NCI-H345 (cell line): ENCODE measurements at places on chromosomes 6 and 20.

DNA sequence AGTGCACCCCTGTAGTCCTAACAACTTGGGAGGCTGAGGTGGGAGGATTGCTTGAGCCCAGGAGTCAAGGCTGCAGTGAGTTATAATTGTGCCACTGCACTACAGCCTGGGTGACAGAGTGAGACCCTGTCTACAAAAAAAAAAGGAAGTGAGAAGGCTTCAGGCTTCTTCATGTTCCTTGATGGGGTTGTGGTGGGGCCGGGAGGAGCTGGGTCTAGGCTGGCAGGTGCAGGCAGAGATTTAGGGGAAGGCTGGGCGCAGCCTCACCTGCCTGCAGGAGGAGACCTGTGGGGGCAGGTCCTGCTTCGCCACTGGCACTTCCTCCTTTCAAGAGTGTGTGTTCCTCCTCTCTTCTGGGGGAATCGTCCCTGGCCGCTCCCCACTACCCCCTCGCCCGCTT lies 63.9 kb downstream of the CHMP4B start:
- DNase-seq, result no peak

GRCh38 chr6:112563368-112563767 lies 216.2 kb downstream of the RFPL4B start:
- DNase-seq, result no peak

DNA sequence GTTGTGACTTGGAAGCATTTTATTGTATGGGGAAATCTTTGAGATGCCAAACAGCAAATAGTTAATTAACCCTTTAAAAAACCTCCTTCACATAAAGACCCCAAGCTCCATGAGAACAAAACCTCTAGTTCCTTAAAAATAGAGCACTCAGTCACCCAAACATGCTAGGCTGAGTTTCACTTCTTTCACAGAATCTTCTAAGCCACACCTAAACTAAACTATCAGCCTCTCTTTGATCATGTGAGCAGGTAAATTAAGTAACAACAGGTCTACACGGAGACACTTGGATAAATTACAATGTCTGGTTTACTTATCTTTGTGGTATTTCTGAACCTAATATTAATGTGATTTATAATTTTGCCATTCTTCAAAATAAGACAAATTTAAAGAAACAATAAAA lies 205.2 kb upstream of the MARCKS start:
- DNase-seq, result no peak

DNA sequence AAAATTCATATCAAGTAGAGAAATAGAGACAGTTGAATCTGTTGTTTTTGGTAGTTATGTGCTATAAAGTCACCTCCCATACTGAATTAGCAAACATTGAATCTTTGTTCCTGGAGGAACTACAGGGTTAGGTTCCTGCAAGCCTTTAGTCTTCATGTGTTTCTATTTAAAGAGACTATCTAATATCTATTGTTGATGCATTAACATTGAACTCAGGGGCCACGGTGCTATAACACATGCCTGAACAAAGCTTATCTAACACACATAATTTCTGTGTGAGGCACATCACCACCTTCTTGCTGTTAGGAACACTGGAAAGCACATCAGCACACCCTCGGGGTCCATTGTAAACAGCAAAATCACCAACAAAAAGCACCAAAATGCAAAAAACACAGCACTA lies 21.2 kb downstream of the ARFGEF2 start:
- no peak for DNase-seq

DNA sequence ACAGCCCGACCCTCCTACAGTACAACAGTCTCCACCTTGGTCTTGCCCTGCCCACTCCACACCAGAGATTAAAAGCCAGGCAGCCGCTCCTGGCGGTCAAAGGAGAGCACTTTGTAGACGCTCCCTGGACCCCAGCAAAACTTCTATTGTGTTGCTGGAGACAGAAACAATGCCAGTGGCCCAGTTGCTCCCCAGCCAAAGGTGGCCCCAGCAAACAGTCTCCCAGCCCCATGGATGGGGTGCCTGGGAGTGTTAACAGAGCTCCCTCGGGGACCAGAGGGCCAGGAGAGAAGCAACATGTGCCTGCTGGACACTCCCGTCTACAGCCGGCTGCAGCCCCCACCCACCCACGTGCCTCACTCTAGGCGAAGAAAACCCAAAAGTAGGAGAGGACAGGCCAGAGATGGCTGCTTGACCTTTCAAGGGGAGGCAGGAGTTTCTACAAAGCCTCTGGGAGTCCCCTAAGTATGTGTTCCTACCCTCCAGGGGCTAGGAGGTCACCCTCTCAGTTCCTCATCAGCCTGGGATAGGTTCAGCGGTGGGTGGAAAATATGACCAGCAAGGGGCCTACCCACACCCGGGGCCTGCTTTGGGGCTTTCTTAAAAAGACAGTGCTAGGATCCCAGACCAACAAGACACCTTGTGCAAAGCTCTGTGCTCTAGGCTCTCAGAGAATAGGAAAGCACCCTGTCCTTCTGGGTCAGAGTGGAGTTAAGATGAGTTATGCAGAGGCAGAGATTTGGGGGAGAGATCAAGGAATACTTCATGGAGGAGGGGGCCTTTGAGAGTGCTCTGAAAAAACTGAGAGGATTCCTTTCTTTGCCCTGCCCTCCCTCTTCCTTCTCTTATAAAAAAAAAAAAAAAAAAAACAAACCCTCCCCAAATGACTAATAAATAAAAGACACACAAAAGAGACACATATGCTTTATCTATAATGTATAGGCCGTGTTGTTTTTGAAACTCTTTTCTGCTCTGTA lies 19.0 kb upstream of the PREX1 start:
- no peak for DNase-seq

DNA sequence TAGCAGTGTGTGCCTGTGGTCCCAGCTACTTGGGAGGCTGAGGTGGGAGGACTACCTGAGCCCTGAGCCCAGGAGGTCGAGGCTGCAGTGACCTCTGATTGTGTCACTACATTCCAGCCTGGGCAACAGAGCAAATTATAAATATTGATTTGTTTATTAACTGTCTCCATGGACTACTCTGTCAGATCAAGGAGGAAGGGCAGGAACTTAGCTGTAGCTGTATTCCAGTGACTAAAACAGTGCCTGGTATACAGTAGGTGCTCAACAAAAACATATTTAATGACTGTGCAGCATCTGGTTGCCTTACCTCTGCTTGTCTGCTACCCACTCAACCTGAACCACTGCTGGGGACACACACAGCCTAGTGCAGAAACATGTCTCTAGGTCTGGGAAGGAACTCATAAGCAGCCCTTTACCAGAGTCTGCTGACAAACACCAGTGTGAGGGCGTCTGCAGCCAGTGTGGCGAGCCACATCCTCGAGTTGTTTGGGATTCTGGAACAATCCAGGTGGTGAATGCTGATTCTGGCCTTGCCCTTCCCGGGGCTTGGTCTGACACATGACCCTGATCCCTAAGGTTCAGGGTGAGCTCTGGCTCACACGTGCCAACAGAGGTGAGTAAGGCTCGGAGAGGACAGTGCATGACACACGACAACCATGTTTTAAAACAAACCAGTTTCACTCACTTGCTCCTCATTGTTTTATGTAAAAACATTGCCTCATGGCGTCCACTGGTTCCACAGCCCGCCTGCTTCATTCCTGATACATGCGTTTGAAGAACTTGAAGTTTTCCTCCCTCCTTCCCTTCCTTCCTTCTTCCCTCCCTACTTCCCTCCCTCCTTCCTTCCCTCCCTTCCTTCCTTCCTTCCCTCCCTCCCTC lies 117.9 kb upstream of the ZNF217 start:
- no peak for DNase-seq

DNA sequence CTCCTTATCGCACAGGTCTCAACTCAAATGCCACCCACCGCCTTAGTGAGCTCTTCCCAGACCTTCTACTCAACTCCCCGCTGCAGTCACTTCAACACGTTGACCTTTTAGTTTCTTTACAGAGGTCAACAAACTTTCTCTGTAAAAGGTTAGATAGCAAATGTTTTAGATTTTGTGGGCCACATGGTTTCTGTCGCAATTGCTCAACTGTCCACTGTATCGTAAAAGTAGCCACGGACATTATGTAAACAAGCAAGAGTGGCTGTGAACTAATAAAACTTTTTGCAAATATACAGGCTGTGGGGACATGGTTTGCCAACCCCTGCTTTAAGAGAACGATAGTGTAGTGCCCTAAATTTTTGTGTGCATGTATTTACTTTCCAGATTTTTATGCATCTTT lies 247.6 kb upstream of the TSHZ2 start:
- DNase-seq, result no peak

DNA sequence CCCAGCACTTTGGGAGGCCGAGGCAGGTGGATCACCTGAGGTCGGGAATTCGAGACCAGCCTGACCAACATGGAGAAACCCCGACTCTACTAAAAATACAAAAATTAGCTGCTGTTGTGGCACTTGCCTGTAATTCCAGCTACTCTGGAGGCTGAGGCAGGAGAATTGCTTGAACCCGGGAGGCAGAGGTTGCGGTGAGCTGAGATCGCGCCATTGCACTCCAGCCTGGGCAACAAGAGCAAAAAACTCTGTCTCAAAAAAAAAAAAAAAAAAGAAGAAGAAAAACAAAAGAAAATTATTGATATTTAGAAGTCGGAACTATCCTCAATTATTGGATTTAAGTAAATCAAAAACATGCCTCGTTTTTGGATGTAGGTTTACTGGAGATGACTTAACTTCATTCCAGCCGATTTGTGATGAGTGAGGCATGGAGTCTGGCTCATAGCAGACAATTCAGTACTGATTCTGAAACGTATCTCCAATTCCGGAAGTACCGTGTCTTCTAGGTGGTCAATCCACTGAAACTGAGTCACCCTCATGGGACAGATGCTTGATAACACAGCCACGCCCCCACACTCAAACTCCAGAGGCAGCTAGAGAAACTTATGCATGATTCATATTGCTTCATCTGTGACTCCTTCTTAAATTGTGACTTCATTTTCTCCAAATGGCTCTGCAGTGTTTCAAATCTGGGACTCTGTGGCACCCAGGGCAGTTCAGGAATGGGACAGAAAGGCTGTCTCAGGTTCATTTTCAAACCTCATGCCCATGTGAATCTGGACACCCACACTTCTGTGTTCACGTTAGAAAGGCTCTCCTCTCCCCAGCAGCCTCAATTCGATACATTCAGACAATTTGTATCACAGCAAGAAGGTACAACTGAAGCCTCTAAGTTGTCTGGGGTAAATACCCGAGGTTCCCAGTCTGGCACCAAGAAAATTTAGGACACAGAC lies 110.4 kb upstream of the ARMC2 start:
- no peak for DNase-seq

- no peak for DNase-seq
Observed at GRCh38 chr6:142870787-142871415, 74.1 kb downstream of the HIVEP2 start.

DNA sequence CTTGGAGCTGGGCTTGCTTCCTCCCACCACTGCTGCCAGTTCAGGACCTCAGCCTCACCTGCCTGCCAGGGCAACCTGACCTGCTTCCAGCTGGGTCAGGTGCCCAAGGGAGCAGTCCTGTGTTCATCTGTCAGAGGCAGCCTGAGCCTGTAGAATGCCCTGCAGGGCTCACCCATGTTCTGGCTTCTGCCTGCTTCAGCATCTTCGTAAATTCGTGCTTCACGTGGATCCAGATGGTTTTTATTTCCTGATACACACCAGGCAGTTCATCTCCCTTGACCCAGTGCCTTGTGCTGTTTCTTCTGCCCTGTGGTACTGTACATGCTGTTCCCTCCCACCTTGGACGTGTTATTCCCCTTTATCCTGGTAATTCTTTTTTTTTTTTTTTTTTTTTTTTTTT lies 50.2 kb downstream of the ARID1B start:
- DNase-seq, result no peak

GRCh38 chr6:134707342-134708031 lies 242.4 kb downstream of the ALDH8A1 start:
- DNase-seq, result peak; percentile 41

DNA sequence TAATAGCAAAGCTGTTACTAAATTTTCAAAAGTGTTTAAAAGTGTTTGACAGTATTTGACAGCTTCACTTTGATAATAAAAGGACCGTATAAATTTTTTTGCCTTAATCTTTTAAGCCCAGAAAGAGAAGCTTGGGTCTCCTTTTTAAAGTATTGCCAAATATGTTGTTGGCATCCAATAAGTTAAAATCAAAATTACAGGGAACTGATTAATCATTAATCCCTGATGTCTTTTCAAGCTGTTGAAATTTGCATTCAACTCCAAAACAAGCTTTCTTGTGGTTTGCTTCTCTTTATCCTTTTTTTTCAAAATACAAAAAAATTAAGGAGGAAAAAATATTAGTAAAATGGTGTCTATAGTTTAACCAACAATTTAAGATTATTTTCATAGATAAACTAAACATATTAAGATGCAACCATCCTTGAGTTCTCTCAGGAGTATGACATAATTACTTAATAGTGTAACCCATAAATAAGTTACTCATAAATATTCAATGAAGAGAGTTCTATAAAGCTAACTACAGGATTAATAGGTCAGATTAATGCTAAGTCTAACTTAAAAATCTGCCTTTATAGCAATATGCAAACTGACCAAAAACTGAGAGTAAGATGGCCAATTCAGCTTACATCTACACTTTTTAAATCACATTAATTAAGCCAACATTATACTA lies 27.0 kb upstream of the CALHM6 start:
- DNase-seq, result no peak

GRCh38 chr6:113141901-113142300 lies 715.2 kb upstream of the MARCKS start:
- no peak for DNase-seq

- DNase-seq, result no peak
Observed at GRCh38 chr20:15342991-15343523, 1005.6 kb upstream of the FLRT3 start.

DNA sequence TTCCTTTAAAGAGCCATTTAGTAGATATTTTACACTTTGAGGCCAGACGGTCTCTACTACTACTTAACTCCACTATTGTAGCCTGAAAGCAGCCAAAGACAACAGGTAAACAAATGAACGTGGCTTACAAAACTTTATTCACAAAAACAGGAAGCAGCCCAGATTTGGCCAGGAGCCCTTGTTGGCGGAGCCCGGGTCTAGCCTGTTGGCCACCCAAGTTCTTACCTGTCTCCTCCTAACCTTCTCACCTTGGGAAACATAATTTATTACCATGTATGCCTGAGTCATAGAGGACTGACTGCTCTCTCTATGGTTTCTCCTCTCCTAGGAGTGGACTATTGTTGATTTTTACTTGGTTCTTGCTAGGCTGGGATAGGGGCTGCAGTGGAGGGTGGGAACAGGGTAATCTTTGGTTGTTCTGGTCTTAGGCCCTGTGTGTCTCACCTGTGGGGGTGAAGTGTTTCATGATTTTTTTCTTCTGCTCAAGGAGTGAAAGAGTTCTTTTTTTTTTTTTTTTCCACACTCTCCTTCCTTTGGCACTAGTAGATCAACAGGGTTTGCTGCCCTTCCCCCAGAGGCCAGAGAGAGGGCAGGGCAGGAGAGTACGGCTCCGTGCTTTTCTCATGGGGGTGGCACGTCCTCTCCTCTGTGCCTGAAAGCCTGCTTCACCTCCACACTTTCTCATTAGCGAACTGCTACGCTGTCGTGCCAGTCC lies 90.0 kb downstream of the RPP40 start:
- DNase-seq, result no peak
